ENCODE measurements at places on chromosomes 2 and 18.

- no peak for DNase-seq
Measured at GRCh38 chr2:40096360-40096759, 317.3 kb upstream of the THUMPD2 start.

GRCh38 chr2:230921806-230922595, 3.0 kb downstream of the GPR55 start:
- DNase-seq: no peak

GRCh38 chr2:4947911-4948310, 744.3 kb upstream of the SOX11 start:
- no peak for DNase-seq

- no peak for DNase-seq
Measured at GRCh38 chr2:2577407-2577831, 246.3 kb upstream of the MYT1L start.

DNA sequence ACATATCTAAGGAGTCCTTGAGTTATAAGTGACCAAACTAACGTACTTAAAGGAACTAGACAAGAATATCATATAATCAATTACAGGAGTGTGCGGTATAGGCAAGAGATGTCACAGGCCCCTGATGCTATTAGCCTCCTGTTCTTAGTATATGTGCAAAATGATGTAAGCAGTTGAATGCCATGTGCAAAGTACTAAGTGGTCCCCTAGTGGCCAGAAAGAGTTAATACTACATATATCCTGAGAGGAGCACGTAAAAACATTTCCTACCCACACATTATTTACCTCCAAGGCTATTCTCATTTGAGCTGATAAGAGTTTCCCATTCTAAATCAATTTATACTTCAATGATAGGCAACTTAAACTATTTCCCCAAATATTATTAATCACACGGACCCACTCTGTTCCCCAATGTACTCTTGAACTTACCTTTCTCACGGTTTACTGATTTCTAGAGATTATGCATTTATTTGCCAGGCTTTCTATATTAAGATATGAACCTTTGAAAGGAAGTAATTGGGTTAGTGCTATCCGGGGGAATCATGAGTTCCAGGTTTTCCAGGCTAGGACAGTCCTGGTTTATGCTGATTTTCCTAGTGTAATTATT, 158.0 kb upstream of the KLHL14 start:
- no peak for DNase-seq

DNA sequence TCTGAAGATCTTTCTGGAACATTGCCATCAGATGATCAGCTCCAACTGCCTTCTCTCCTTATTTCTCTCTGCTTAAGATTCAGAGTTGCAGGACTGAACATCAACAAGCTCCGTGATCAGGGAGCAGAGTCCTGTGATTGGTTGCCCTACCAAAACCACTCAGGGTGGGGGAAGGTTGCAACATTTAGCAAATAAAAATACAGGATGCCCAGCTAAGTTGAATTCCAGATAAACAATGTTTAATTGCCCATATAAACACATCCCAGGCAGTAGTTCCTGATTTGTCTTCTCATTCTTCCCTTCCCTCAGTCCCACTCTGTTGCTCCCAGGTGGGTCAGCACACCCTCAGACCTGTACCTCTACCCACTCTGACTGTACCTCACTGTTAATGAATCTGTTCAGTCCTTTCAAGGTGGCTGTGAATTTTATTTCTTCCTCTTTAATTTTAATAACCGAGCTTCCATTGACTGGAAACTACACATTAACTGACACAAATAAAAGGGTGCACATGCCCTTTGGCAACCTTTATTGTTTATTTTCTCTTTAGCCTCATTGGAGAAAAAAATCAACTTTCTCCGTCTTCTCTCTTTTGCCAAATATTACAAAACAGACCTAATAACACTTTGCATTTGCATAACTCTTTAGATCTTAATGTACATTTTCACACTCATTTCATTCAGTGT, 167.1 kb upstream of the PKDCC start:
- DNase-seq: no peak

DNA sequence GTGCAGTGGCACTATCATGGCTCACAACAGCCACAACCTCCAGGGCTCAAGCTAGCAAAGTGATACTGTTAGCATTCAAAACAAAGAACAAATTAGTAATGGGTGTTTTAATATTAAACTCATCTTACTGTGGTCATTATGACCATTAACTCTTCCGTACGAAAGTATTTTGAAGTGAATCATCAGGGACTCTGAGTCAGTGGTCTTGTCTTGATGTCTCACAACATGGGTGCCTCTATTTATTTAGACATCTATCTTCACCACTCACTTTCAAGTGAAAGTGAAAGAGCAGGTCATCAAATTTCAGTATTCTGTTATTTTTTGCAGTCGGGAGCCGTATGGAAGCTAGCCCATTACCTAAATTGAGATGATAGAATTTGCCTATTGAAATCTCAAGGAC, 1118.2 kb downstream of the DPP10 start:
- DNase-seq: no peak

GRCh38 chr2:241649404-241649803, 11.9 kb downstream of the ATG4B start:
- no peak for DNase-seq

DNA sequence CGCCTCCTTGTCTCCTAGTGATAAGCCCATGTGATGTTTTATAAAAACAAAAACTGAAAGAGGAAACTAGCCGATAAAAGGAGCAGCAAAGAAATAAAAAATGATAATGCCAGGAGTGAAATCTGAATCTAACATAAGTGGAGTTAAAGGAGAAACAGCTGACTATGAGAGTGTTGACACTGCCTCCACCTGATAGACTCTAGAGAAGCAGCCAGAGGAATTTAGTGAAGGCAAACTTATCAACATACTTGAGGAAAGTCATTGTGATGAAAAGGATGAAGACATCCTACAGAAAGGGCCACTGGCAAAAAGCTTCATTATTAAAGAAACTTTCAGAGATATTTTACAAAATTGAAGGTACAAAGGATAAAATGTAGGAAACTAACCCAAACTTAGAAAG, 1.9 kb downstream of the M1AP start:
- no peak for DNase-seq

- DNase-seq: no peak
Measured at GRCh38 chr18:57441071-57441794, 6.1 kb downstream of the ONECUT2 start.

GRCh38 chr2:73685764-73686438, 43.7 kb upstream of the NAT8 start:
- no peak for DNase-seq

DNA sequence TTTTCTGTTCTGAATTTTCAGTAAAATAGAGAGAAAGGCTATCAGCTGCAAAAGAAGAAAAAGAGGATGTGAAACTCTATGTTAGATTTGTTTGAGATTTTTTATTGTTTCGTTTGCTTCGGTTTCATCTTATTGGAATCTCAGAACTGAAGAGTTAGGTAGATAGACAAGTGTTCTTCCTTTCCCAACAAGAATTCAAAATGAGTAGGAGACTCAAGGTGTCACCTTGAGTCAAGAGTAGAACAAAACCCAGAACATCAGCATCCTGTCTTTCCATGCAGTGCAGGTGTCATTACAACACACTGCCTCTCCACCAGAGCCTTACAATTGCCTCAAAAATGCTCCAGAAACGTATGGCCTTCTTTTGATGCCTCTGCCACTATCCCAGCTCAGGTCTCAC, 21.1 kb downstream of the NBAS start:
- no peak for DNase-seq

DNA sequence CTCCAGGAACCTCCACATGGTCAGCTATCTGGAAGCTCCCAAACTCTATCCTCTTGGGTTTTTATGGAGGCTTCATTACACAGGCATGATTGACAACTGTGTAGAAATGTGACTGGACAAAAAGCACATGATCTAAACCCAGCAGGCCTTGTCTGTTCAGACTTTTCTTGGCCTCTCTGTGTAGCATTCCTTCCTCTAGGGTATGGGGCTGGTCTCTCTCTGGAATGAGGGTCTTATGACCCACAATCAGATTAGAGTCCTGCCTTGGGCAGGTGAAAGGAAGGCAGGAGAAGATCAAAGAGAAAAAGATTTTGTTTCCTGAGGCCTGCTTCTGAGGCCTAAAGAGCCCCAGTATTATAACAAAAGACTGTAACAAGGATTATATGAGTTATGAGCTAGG, 162.7 kb downstream of the SP3 start:
- no peak for DNase-seq

DNA sequence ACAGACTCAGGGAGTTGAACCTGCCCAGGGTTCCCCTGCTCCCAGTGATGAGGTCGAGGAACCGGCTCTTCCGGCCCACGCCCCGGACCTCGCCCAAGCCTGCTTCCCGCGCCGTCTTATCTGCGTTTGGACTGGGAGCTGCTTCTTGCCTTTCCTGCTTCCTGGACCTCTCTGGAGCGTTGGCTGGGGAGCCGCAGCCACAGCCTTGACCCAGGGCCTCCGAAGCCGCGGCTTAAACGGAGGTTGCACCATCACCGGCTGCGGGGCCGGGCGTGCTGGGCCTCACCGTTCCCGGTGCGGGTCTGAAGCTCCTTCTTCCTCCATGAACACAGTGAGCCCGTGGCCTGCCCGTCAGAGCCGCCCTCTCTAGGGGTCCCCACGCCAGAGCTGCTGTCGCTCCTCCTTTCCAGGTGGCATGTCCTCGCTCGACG, 13.3 kb downstream of the NTSR2 start:
- no peak for DNase-seq

DNA sequence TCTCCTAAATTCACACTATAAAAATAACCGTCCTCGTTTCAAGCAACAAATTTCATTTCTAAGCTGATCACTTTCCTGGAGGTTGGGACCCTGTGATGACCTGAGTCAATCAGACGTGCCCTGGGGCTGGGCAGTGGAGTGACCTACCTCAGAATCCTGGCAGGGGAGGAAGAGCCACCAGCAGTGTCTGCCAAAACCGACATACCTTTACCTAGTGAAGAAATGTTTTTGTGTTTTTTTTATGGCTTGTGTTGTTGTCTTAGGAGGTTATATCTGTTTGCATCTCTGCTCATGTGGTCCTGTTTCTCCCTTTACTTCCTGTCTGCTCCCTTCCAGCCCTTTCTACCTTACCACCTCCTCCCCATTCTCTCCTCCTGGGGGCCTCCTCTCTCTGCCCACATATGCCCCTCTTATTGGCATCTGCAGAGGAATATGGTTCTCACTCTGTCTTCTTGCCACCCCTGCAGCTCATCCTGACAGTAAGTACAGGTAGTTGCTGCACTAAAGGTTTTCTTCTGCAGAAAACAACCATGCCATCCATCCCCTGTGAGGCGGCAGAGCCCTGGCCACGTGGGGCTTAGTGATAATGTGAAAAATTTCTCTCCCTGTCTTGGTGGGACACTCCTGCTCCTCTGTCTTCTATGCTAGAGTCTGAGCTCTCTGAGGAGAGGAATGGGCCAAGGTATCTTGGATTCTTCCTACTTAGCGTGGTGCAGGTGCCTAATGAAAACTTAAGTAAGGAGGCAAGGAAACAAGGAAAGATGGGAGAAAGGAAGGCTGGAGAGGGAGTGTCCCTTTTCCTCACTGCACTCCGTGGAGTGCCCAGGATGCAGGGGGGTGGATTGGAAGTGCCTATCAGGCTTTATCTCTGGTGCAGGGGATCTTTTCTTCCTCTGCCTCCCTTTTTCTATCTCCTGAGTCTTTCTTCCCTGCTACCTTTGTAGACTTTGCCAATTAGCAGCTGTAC, 15.4 kb downstream of the ACOXL start:
- DNase-seq: no peak

DNA sequence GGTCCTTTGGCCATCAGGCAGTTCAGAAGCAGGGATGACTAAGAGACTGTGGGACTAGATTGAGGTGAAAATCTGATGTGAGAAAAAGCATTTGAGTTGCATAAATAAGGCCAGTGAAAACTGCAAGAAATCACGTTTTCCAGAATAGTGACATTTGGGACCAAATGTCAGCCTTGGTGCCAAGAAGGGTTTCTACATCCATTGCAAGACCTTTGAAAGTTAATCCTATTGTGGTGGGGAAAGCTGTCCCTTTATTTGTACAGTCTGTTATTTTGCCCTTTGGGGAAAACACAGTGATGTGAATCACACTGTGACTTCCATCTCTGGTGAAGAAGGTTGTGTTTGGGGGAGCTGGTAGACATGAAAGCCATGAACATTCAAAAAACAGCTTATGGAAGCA, 153.5 kb upstream of the SIX2 start:
- no peak for DNase-seq

DNA sequence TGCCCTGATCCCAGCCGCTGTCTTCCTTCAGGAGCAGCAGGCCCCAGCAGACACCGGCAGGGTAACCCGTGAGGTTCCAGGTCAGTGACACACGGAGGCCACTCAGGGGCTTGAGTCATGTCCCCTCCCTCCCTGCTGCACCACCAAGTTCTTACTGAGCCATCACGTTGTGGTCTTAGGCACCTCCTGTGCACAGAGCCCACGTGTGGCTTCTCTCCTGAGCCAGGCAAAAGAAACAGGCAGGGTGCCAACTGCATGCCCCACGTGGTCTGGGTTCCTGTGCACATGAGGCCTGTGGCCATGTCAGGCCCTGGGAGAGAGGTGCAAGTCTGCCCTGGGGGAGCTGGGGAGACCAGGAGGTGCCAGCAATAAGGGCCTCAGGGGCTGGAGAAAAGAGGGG, 264.8 kb downstream of the KLHL29 start:
- DNase-seq: no peak

GRCh38 chr2:118705032-118705431, 142.4 kb downstream of the EN1 start:
- no peak for DNase-seq

DNA sequence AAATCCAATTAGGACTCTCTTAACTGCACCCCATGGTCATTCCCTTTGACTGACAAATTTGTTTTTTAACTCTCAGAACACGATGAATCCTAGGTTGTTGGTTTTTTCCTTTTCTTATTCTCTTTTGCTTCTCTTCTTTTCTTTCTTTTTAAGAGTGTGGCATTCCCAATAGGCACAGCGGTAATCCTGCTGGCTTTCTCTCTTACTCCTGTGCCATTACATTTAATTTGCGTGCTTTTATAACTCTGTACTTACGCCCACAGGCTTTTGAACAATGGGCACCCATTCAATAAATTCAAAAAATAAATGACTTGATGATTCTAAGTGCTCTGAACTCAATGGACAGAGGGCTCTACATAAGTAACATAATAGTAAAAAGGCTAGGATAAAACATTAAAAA, 189.0 kb upstream of the SMAD7 start:
- DNase-seq: no peak

DNA sequence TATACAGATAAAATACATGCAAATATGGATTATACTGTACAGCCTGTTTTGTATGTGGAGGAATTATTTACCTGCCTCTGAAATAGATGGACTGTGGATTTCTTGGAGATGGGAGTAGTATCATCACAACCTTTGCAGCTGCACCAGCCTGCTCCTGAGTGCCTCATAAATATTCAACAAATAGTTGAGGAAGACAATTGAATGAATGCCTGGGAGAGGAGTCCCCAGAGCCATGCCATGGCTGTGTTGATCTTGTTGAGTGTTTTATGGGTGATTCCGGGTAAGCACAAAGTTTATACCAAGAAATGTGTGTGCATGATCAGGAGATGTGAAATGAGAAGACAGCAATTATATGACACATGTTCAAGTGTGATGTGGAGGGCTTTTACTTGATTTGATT, 225.0 kb downstream of the FHOD3 start:
- no peak for DNase-seq

Data from cortex of kidney (tissue), 1 donor.